ENCODE measurements at places on chromosomes 5 and 9.

GRCh38 chr5:2101685-2102084 is 219.0 kb upstream of the IRX4 start:
- DNase-seq = no peak

DNA sequence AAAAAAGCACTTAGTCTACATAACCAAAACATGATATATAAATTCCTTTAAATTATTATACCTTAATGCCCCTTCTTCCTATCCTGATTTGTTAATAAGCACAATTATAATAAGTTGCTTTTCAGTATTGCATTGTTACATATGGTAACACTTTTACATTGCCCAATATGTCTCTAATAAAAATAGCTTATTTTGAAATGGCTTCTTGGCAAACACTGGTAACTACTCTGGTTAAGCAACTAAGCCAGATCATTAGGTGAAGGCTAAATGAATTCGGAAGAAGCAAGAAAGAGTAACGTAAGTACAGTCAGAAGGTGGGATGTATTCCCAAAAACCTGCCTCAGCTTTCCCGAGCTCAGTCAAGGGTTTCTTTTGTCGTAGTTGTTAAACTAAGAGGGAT is 85.3 kb downstream of the TTC39B start:
- DNase-seq = no peak

- DNase-seq = no peak
Measured at GRCh38 chr9:136528716-136529341, 17.0 kb downstream of the NOTCH1 start.

DNA sequence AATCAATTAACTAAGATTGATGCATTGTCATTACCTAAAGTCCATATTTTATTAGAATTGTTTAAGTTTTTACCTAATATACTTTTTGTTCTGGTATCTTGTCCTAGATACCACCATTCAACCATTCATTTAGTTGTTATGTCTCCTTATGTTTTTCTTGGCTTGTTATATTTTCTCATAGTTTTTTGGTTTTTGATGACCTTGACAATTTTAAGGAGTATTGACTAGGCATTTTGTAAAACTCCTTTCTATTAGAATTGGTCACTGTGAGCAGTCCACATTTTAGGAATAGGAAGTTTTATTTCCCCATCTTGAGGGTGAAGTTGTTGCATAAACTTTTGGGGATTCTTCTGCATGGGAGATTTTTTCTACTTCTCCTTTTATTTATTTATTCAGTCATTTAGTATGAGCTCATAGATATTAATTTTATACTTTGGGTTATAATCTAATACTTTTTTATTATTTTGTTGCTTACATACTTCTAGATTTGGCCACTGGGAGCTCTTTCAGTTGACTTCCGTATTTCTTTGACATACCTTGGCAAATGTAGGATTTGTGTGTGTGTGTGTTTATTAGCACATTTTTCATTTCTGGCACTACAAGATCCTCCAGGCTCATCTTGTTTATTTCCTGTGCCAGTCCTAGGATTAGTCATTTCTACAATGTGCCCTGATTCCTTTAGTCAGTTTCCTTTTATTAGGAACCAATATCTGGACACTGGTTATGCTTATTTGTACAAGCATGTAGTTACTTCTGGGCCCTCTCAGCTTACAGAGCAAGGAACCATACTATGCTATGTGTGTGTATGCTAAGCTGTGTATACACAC is 134.9 kb upstream of the CDKN2B start:
- no peak for DNase-seq

DNA sequence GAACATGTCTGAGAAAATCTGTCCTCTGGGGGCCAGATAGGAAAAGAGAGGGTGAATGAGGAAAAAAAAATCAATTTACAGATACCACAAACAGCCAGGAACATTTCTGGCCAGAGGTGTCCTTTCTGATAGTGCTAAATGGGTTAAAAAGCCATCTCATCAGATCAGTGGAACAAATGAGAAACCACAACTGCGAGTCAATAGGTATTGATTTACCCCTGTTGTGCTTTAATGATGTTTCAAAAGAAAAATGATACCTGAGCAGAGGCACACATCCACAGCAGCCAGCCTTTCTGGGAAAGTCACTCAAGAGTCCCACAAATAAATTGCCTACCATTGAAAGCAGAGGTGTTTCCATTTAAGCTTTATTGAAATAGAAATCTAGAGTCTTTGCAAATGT is 79.3 kb upstream of the PTGER4 start:
- DNase-seq = no peak

DNA sequence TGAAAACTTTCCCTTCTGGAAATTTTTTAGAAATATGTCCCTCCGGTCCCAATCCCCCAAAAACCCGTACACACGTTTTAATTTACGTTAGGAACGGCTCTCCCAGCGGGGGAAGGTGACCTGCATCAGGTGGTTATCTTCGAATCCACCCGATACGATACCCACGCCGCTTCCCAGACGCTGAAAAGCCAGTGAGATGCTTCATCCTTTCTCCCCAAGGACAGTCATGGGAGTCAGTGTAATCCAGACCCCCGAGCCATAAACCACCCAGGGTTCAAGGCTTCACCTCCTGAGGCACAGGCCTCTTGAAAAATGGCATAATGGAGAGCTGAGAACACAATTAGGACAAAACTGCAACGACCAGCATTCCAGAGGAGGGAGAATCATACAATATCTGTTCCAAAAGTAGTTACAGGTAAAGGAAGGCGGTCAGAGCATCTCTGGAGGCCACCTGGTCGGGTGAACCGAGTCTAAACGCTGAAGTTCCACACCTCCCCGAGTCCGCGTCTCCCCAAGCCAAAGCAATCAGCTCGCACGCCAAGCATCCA is 857 bp downstream of the FAM169A start:
- DNase-seq = peak; percentile 13

DNA sequence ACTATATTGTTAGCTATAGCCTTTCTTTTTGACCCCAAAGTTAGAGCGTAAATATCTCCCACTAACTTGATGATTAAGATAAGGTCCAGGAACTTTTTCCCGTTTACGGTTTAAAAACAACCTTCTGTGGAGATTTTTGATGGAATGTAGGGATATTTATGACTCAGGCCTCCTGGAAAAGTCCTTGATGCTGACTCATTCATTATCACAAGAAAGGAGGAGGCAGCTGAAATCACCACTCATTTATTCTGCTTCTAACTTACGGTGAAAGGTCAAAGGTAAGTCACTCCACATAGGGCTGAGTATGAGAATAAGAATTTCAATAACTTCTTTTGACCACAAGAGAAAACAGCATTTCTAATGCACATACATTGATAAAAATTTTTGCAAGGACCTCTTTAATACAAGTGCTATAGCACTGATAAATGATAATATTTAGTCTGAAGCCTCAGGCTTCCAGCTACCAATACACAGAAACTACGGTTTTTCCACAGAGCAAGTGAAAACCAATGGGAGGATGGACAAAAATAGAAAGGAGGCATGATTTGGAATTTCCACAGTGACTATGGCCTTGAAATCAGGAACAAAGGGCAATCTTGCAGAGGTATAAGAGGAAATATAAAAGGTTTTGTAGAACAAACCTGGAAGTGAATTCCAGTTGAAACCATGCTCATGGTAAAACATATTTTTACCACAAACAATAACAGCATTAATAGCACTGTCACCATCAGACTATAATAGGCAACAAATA is 146.5 kb downstream of the PPP2R2B start:
- DNase-seq = no peak

DNA sequence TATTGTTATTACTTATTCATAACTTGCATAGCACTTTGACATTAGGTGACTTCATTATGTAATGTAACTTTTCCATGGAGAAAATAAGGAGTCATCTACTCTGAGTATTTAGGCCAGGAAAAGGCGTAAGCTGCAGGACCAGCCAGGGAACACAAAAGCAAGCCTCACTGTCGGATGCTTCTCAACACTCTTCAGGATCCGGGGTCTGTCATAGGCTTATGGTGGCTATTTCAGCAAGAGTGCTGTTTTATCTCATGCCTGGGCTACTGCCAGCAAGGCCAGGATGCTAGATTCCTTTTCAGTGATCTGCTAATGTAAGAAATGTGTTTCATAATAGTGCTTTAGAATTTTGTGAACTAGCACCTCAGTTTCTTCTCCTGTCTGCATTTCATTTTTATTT is 162.4 kb downstream of the CHSY3 start:
- DNase-seq = no peak

DNA sequence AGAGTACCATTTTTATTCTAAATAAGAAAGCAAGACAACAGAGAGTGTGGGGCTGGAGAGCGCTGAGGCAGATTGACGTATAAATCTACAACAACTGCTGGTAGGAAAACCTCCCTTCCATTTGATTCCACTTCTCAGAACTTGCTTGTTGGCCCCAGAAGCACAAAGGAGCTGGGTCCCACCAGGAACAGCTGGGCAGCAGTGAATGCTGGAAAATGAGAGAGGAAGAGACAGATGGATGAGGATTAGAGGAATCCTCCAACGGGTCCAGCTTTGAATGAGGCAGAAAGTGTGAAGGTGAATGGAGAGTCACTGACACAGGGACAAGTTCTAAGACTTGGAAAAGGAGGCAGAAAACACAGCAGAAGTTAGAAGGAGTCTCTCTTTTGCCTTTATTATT is 14.8 kb downstream of the TAS2R1 start:
- no peak for DNase-seq

DNA sequence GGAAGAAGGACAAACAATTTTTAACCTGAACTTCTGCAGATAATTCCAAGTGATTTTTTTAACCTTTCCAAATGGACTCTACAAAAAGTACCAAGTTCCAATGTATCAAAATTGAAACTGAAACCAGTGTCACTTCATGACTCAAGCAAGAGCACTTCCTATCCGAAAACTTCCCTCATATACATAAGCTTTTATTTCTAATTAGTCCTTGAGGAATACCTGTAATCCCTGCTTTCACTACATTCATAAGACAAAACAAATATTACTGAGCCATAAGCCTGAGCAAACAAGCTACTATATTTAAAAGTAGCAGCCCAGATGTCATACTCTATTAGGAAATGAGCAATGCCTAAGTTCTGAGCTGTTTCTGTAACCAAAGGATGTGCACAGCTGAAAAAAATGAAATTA is 224.4 kb downstream of the EBF1 start:
- no peak for DNase-seq
